ENCODE measurements at places on chromosomes 5 and 9.

DNA sequence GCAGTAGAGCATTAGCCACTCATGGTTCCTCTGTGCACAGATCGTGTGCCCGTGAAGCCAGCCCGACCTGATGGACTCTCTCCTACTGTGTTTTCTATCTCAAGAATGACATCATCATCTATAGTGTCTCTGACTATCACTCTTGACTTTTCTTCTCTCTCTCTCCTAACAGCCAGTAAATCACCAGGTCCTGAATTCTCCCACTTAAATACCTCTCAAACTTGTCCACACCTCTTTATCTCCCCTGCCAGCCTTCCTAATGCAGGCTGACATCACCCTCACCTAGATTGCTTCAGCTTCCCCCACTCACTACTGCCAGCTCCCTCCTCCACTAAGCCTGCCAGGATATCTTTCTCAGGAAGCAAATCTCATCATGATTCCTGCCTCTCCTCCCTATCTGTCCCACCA, 90.6 kb upstream of the MIER3 start:
- DNase-seq: no peak

- no peak for DNase-seq
These were observed 64.3 kb downstream of the C9orf50 start for GRCh38 chr9:129556491-129557191.

- DNase-seq: no peak
These were observed 169.4 kb upstream of the PPP1R26 start for GRCh38 chr9:135310134-135310533.

DNA sequence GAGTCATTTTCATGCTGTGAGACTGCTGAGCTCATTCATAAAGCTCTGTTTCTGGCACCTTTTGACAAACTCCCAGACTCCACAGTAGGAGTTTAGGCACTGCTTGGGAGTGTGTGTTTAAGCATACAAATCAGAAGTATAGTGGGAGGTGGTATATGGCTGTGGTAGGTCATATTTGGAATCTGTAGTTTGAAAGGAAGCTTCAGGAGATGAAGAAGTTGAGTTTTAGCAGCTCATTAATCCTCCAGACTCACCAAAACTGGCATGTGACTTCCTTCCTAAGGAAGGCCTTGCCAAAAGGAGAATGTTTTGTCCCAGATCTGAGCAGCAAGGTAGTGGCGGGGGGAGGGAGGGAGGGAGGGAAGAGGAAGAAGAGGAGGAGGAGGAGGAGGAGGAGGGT, 52.8 kb downstream of the SAXO1 start:
- DNase-seq: no peak

DNA sequence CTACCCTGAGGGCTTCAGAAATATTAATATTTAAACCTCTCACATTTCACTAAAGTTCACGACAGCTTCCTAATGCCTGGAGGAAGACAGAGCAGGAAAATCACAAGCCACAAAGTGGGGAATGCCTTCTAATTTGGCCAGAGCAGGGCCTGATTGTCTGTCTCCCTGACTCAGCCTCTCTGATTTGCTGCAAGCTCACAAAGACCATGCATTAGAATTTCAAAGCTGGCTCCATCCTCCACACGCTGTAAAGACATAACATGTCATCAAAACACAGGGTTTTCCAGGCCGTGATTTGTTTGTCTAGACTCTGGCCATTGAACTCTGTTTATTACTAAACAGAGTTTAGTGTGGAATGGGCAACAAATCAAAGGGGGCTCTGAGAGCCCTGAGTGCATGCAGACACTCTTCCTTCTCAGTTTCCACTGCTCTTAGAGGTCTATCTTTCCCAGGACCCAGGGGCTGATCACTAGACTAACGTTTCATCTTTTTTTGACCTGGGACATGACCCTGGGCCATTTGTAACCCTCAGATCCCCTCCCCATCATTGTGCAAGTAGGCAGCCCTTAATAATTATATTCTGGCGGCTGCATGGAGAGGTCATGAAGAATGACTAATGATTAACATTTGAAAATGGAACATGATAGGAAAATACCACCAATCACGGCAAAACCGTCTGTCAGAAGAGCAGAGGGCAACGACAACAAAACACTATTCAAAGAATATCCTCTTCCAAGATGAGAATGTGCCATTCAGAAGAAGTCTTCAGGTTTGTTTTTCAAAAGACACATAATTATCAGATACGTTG, 140.2 kb downstream of the ENC1 start:
- DNase-seq: no peak

DNA sequence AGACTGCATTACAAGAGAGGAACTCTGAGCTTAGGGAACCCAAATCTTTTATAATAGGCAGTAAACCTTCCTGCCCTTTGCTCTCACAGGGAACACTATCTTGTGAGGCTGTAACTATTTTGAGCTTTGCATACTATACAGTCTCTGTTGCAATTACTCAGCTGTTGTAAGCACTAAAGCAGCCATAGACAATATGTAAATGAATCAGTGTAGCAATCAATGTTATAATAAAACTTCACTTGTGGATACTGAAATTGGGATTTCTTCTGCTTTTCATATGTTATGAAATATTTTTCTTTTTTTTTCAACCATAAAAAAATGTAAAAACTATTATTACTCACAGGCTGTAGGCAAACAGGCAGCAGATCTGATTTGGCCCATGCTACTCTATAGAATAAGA, 16.7 kb upstream of the UBQLN1 start:
- no peak for DNase-seq

GRCh38 chr5:173901705-173902104, 13.6 kb downstream of the CPEB4 start:
- no peak for DNase-seq

- peak; percentile 20 for DNase-seq
These were observed 16.0 kb downstream of the ANXA6 start for GRCh38 chr5:151141535-151141934.

DNA sequence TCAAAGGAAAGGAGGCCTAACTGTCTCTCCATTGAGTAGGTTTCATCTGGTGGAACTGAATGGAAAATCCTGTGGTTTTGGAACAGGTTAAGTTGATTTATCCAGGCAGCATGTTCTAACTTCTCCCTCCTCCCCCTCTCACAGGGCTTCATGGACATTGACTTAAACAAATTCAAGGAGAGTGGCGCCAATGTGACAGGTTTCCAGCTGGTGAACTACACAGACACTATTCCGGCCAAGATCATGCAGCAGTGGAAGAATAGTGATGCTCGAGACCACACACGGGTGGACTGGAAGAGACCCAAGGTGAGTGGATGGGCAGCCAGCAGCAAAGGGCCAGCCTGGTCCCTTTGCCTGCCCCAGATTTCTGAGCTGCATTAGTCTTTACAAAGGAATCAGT, 183.9 kb downstream of the GRIA1 start:
- DNase-seq: no peak

DNA sequence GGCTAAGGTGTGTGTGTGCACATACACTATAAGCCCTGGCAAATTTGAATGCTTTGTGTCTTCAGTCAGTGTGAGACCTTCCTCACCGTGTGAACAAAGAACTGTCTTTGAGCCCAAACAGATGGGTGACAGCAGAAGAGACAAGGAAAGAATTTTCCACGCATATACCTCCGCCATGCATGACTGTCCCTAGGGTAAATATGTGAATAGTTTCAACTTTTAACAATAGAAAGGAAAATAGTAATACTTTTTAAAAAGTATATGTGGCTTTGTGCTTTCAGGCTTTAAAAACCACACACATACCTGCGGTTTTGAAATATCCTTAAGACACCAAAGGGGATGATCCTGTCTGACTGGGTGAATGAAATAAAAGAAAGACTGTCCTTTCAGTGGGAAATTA, 438.6 kb upstream of the MPDZ start:
- no peak for DNase-seq

- no peak for DNase-seq
These were observed 369.8 kb downstream of the GADD45G start for GRCh38 chr9:89974582-89974981.

GRCh38 chr5:78610163-78610583, 38.4 kb downstream of the LHFPL2 start:
- DNase-seq: peak; percentile 62
